ENCODE measurements at places on chromosomes 6 and 20.
A peak's percentile ranks its signal among the peaks of the same experiment; 100 is the strongest.

DNA sequence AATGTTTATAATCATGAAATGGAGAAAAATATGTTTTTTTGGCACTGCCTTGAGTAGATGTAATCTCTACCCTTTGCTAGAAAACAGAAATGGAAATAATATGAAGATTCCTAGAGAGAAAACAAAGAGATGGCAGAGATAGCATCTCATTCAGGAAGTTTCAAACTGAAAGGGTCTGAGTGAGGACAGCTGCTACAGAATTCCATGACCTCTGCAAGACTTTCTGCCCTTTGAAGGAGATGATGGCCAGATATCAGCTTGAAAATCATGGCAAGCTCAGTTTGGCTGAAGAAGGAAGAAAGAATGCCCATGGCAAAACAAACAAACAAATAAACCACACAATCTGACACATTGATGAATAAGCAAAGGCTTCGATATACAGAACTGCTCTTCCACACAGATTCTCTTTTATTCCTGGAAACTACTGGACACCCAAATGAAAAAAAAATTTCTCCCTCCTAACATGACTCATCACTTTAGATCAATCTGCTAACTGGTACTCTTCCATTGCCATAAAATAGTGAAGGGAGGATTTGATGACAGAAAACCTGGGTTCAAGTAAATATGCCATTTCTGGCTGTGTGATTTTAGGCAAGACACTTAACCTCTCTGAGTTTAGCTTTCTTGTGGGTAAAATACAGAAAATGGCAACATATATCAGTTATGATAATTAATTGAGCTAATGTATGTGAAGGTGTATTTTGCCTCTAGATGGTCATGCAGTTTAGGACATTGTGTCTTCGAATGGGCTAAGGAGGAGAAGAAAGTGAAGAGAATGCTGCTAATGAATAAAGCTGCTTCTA lies 105.9 kb upstream of the SPACA1 start:
- DNase-seq, result no peak

DNA sequence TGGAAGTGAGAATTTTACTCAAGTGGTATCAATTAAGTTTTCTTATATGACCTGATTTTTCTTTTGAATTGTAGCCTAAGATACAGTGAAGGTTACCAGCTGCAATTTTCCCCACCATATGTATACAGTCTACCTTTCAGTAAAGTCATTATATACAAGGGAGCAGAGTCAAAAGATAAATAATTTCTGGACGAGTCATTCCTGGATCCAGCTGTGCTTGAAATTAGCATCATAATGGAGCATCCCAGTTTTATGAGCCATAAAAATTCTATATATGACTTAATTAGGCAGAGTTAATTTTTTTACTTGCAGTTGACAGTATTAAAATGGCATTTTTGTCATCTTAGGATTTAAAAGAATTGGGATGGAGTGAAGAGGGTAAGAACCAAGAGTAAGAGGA lies 1008.4 kb downstream of the PHF3 start:
- no peak for DNase-seq

- DNase-seq, result no peak
Observed at GRCh38 chr20:51306081-51306480, 236.4 kb downstream of the NFATC2 start.

GRCh38 chr6:5981126-5982026 lies 25.3 kb downstream of the NRN1 start:
- peak; percentile 3 for DNase-seq

DNA sequence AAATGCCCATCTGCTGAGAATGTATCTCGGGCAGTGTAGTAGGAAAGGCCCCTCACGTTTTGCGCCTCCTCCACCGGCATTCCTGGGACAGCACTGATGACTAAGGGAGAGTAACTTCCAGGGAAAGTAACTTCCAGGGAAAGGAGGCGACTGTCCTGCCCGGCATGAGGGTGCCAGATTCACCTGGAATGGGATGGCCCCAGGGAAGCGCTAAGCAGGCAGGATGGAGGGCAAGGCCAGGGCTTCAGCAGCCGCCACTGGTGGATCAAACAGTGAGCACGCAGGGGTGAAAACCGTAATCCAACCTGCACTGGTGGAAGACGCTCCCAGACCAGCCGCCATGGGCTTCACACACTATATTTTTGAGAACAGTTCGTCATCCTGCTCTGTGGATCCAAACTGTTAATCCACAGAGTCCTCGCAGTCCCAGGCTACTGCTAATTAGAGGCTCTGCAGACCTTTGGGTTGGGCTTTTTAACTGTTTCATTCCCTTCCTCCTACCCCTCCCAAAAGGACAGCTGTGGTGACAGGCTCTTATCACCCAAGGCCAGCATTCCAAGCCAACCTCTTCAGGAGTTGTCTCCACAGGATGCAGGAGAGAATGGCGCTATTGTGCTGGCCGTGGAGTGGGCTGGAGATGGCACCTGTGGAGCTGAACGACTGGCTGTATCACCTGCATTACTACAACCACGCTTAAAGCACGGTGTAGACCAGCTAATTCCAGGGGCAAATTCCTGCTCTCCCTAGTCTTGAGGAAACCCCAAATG lies 178.9 kb downstream of the DLL1 start:
- DNase-seq, result no peak

DNA sequence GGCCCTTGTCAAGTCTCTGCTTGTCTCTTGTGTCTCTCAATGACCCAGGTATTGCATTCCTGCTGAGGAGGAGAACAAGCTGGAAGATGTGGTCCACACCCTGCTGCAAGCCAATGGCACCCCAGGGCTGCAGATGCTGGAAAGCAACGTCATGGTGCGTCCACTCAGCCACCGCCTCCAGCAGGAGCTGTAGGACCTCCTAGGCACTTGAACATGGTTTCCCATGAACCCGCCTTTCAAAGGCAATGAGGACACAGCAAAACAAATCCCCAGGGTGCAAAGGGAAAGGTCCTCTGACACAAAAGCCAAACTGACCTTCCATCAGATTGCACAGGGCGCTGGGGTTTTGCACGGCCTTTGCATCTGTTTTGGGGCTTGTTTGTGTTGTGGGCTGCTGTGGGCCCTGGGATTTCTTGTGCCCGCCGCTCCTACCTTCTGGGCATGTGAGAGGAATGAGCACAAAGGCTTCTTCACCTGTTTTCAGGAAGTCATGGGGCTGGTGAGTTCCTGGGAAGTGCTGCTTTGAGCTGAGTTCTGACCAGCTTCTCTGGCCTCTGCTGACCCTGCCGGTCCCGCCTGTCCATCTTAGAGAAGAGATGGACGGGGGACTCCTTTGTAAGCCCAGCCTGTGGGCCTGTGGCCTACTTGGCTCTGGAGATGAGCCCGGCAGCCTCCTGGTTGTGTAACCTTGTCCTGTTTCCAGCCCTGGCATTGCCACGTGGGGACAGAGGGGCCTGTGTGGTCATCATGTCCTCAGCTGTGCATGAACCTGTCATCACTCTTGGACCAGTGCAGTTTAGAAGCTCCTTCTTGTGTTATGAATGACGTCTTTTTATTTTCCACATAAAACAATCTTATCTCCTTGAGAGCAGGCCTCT lies 151.3 kb downstream of the DTNBP1 start:
- DNase-seq, result no peak

DNA sequence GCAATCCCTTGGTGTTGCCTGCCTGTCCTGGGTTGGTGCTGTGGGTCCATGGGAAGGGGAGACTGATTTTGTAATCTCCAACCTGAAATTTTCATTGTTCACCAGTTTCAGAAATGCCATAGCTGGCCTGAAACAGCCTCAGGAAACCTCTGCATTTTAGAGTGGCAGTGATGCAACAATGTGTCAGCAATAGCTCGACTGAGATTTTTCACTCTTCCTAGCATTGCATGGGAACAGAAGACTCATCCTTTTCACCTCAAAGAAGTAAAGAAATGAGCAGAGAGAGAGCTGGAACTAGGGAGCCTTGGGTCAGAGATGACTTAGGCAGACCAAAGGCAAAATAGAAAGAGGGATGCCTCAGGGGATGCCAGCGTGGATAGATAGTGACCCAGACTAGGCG lies 23.7 kb upstream of the TMEM14A start:
- no peak for DNase-seq

DNA sequence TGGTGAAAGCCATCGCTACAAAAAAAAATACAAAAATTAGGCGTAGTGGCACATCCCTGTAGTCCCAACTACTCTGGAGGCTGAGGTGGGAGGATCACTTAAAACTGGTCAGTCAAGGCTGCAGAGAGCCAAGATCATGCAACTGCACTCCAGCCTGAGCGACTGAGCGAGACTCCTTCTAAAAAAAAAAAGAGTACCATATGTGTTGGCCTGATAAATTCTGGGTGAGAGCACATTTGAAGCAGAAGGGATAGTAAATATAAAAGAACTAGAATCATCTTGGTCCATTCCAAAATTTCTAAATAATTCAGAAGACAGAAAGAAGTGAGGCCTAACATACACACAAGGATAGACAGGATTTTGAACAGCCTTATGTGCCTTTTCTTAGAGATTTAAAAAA lies 2.2 kb downstream of the IBTK start:
- no peak for DNase-seq

DNA sequence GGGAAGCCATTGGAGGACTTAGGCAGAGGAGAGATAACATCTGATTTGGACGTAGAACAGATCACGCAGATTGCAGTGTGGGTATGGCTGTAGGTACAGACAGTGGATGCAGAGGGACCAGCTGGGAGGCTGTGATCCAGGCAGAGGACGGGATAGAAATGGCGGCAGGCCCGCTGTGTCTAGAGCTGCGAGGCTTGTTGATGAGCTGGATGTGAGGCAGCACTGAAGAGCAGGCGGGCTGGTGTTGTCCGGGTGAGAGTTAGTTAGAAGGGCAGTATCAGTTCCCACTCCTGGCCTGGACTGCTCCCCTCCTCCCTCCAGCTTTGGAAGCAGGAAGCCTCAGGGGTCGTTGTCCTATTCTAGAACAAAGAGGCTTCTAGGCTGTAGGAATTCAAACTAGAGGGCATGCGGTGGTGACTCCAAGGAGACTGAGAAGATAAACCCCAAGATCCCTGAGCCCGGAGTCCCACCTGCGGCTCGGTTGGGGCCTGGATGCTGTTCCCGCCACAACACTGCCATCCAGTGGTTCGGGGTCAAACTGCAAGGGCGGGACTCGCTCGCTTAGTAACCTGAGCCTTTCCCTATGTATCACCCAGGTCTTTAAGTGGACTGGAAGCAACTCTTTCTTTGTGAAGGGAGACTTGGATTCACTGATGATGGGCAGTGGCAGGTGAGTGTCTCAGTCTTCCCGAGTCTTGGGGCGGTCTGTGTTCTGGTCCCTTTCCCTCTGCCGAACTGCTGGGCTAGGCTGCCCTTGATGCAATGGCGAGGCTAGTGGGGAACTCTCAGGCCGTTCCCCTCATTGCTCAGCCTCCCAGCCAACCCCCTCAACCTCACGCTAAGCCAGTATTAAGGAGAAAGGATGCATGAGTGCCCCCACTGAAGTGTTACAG lies 11.2 kb downstream of the TLDC2 start:
- peak; percentile 88 for DNase-seq

- DNase-seq, result peak; percentile 32
Observed at GRCh38 chr6:112296122-112296521, 41.8 kb upstream of the LAMA4 start.

DNA sequence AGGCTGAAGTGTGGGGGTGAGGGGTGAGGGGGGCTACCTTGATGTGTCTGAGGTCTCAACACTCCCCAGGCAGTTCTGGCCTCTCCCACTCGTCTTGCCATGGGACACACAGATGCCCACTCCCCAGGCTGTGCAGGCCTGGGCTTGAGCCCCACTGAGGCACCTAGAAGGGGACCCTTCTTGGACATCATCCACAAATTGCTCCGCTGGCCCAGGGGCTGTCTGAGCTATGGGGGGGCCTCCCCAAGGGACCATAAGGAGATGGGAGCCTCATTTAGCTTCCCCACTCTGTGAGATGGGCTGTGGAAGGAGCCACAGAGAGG lies 155.5 kb upstream of the MLN start:
- no peak for DNase-seq

DNA sequence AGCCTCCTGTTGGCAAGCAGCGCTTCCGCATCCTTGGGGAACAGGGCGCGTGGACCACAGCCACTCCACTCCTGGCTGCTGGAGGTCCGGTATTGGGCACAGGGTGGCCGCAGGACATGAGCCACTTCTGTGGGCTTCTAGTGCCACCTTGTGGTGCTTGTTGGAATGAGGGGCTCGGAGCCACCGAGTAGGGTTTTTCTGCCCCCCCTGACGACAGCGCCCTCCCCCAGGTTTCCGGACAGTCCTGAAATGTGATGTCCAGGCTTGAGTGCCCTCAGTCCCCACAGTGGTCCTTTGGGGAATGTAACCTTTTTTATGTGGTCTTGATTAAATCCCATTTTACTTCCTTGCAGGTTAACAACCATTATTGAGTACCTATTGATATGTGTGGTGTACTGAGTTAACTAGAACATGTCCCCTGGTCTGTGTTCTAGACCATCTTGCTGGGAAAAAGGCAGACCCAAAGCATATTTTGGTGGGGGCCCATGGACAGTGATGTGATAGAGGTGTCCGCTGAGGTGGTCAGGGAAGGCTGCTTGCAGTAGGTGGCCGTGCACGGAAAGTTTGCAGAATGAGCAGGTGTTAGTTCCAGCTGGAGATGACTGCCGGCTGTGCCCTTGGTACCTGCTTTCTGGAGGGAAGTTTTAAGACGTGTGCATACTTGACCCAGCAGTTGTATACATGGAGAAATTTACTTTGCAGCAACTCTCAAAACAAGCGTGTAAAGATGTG lies 70.0 kb downstream of the PTPN1 start:
- peak; percentile 58 for DNase-seq

GRCh38 chr6:133467231-133467981 lies 226.2 kb downstream of the EYA4 start:
- no peak for DNase-seq

DNA sequence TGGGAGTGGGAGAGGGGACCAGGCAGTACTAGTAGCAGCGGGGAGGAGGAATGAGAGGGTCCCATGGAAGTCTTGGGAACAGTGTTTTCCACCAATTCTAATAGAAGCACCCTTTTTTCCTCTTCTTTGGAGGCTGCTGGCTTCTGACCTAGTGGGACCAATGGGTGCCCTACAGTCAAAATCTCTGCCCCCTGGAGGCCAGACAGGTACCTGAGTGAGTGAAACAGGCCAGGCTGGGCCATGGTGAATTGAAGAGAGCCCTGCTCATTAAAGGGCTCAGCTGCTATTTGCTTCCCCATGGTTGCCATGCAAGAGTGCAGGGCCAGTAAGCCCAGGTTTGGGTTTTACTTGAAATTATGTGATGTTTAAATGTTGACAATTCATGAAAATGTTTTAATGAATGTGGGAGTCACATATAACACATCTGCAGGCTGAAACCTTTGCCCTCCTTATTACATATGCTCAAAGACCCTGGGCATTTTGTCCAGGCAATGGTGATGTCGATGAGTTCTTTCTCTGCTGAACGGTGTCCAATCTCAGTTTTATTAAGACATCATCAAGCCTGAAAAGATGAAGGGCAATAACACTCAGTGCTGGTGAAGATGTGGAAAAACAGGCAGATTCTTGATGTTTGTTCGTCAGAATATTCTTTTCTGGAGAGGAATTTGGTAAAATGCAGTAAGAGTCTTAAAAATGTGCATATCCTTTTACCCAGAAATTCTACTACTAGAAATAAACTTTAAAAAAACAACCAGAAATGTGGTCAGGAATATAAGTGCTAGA lies 42.3 kb upstream of the OCSTAMP start:
- no peak for DNase-seq

DNA sequence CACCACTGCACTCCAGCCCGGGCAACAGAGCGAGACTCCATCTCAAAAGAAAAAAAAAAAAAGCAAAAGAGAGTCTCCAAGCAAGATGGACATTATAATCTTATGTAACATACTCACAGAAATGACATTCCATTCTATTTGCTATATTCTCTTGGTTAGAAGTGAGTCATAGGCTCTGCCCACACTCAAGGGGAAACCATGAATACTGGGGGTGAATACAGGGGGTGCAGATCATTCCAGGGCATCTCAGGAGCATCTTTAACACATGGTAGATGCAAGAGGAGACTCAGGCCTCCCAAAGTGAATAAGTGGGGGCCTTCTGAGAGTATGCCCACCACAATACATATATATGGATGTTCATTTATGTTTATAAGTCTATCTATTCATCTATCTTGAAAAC lies 18.3 kb upstream of the RANBP9 start:
- DNase-seq, result no peak
